Colonic mucosa (tissue), 4 donors: ENCODE measurements at places on chromosomes 12 and 14.

- no peaks in the 10 kb centered on the region for H3K36me3 ChIP-seq
- H3K27ac ChIP-seq: peak overlapping the region; percentile 57
- peak; percentile 62 for DNase-seq
Observed at GRCh38 chr14:100305324-100306100, 732 bp downstream of the SLC25A29 start.

GRCh38 chr14:68147303-68147702 lies 327.7 kb downstream of the RAD51B start:
- no peak overlapping the region for H3K4me3 ChIP-seq
- DNase-seq: no peak
- H3K27ac ChIP-seq: no peak overlapping the region
- peaks cover 14% of the 10 kb centered on the region for H3K4me1 ChIP-seq
- H3K36me3 ChIP-seq: no peaks in the 10 kb centered on the region

DNA sequence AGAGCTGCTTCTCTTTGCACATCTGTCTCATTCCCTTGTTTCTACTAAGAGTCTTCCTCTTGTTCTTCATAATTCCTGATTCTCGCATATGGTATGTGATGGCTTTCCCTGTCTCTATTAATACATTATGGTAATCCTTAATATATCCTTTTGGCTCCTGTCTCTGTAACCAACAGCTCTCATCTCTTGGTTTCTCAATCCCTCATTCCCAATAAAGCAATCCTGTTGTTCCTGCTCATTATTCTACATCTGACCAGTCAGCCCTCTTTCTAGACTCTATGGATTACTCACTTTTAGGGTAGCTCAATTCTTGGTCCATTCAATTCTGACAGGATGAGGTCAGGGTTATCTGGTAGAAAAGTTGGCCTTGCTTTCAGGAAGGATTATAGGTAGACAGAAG lies 349.9 kb downstream of the LRIG3 start:
- H3K27me3 ChIP-seq: no peaks in the 10 kb centered on the region
- H3K27ac ChIP-seq: no peak overlapping the region
- DNase-seq: no peak
- H3K4me3 ChIP-seq: no peak overlapping the region

DNA sequence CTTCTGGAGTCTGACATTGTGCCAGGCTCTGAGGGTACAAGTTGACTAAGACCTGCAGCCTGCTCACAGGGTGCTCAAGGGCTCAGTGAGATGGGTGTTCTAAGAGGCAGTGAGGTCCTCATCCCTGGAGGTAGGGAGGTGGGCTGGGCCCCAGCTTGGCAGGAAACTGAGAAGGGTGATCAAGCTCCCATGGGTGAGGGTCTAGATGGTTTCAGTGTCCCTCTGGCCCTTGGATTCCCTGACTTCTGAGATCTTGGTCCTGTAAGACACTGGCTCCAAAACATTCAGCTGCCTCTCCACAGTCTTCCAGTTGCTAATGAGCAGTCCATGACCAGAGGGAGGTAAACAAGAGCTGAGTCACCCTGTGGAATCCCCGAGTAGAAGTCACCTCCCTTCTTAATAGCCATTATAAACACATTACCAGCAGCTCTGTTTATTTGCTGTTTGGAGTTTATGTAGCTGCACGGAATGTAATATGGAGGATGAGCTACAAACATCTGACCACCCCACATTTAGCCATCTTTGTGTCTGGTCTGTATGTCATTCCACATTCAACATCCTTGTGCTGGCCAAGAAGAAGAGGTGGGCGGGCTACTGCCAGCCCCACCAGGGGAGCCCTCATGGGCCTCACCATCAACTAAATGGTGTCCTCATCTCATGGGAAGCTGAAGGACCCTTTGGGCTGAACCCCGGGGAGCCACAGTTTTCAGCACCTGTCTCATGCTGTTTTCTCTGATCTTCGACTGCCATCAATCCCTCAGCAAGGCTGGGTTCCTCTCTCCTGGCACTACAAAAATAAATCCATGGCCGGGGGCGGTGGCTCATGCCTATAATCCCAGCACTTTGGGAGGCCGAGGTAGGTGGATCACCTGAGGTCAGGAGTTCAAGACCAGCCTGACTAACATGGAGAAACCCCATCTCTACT lies 37.2 kb upstream of the BDKRB2 start:
- DNase-seq: peak; percentile 41
- H3K27ac ChIP-seq: peak overlapping the region; percentile 71
- H3K4me1 ChIP-seq: peaks cover 6% of the 10 kb centered on the region
- H3K27me3 ChIP-seq: no peaks in the 10 kb centered on the region
- no peak overlapping the region for H3K4me3 ChIP-seq
- H3K36me3 ChIP-seq: no peaks in the 10 kb centered on the region

GRCh38 chr12:76920172-76921099 lies 41.6 kb upstream of the CSRP2 start:
- no peak overlapping the region for H3K27ac ChIP-seq
- H3K4me1 ChIP-seq: no peaks in the 10 kb centered on the region
- H3K36me3 ChIP-seq: no peaks in the 10 kb centered on the region
- no peaks in the 10 kb centered on the region for H3K27me3 ChIP-seq
- no peak for DNase-seq
- H3K4me3 ChIP-seq: no peak overlapping the region

- DNase-seq: no peak
- H3K4me1 ChIP-seq: no peaks in the 10 kb centered on the region
- no peak overlapping the region for H3K27ac ChIP-seq
- no peak overlapping the region for H3K4me3 ChIP-seq
- no peaks in the 10 kb centered on the region for H3K36me3 ChIP-seq
Observed at GRCh38 chr12:117699118-117699517, 269.7 kb downstream of the KSR2 start.

DNA sequence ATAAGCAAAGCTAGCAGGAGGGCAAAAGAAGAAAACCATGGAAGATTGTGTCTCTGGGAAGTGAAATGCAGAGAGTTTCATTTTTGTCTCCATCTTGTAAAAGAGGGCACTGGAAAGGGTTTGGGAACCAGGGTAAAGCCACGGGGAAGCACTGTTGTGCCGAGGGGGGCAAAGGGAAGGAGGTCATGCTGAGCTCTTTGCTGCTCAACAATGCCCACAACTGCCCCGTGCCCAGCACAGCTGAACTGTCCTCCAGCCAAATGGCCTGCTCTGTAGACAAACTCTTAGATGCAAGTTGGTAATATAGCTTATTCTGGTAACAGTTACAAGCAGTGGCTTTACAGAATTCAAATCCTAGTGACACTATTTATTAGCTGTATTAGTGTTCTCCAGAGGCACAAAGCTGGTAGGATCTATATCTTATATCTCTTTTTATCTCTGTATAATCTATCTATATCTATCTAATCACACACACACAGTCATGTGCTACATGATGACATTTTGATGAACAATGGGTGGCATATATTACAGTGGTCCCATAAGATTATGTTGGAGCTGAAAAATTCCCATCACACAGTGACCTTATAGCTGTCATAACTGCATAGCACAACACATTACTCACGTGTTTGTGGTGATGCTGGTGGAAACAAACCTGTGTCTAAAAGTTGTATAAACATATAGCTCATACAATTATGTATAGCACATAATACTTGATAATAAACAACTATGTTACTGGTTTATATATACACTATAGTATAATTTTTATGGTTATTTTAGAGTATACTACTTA lies 203.4 kb upstream of the DDHD1 start:
- H3K27ac ChIP-seq: no peak overlapping the region
- H3K27me3 ChIP-seq: no peaks in the 10 kb centered on the region
- H3K36me3 ChIP-seq: no peaks in the 10 kb centered on the region

GRCh38 chr12:124174451-124175348 lies 120.2 kb upstream of the RFLNA start:
- no peaks in the 10 kb centered on the region for H3K36me3 ChIP-seq
- no peak overlapping the region for H3K27ac ChIP-seq
- no peaks in the 10 kb centered on the region for H3K4me1 ChIP-seq
- no peak for DNase-seq

DNA sequence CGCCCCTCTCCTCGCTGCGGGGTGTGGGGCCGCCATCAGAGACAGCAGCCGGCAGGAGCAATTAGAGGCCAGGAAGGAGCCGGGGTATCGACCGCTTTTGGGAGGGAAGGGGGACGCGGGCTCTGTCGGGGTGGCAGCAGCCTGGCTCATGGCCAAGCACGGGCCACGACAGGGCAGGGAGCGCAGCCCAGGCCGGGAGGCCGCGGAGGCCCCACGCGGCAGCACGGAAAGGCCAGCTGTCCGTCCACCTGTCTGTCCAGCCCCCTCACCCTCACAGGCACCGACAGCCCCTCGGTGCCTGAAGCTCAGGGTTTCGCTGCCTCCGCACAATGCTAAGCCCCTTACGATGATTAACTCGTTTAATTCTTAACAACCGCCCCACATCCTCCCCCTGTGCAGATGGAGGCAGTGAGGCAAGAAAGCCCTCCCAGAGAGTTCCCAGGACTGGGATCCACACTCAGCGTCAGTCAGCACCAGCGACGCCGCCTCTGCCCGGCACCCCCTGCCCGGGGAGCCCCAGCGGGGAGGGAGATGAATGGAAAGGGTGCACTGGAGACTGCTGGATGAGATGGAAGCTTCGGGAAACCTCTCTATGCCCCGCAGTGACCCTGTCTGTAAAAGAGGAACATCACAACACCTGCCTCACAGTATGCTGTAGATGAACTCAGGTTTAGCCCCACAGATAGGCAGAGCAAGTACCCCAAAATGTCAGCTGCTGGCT lies 23.7 kb downstream of the NCOR2 start:
- no peak for DNase-seq
- peaks cover 22% of the 10 kb centered on the region for H3K4me1 ChIP-seq
- H3K4me3 ChIP-seq: no peak overlapping the region
- H3K27me3 ChIP-seq: no peaks in the 10 kb centered on the region
- no peak overlapping the region for H3K27ac ChIP-seq
- no peaks in the 10 kb centered on the region for H3K36me3 ChIP-seq

GRCh38 chr14:36423430-36423829 lies 96.6 kb downstream of the NKX2-1 start:
- no peaks in the 10 kb centered on the region for H3K36me3 ChIP-seq
- no peaks in the 10 kb centered on the region for H3K4me1 ChIP-seq

GRCh38 chr12:96421014-96421413 lies 20.8 kb upstream of the CDK17 start:
- no peak overlapping the region for H3K27ac ChIP-seq
- no peak for DNase-seq
- H3K27me3 ChIP-seq: no peaks in the 10 kb centered on the region
- H3K4me3 ChIP-seq: no peak overlapping the region

- no peaks in the 10 kb centered on the region for H3K4me1 ChIP-seq
- no peak overlapping the region for H3K27ac ChIP-seq
- H3K27me3 ChIP-seq: no peaks in the 10 kb centered on the region
Observed at GRCh38 chr14:103762541-103762940, 46.9 kb downstream of the ZFYVE21 start.

DNA sequence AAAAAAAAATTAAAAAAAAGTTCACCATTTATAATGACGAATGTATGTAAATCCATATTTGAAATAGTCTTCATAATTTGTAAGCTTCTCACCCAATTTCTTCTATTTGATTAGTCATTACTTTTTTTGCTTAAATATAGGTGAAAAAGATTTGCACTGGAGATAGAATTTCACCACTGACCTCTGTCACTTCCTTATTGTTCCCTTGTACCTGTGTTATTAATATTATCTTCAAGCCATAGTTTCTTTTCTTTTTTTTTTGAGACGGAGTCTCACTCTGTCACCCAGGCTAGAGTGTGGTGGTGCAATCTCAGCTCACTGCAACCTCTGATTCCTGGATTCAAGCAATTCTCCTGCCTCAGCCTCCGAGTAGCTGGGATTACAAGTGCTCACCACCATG lies 15.8 kb downstream of the TEP1 start:
- no peaks in the 10 kb centered on the region for H3K27me3 ChIP-seq
- H3K4me3 ChIP-seq: no peak overlapping the region
- no peak overlapping the region for H3K27ac ChIP-seq
- no peak for DNase-seq
- H3K36me3 ChIP-seq: peaks cover 36% of the 10 kb centered on the region

DNA sequence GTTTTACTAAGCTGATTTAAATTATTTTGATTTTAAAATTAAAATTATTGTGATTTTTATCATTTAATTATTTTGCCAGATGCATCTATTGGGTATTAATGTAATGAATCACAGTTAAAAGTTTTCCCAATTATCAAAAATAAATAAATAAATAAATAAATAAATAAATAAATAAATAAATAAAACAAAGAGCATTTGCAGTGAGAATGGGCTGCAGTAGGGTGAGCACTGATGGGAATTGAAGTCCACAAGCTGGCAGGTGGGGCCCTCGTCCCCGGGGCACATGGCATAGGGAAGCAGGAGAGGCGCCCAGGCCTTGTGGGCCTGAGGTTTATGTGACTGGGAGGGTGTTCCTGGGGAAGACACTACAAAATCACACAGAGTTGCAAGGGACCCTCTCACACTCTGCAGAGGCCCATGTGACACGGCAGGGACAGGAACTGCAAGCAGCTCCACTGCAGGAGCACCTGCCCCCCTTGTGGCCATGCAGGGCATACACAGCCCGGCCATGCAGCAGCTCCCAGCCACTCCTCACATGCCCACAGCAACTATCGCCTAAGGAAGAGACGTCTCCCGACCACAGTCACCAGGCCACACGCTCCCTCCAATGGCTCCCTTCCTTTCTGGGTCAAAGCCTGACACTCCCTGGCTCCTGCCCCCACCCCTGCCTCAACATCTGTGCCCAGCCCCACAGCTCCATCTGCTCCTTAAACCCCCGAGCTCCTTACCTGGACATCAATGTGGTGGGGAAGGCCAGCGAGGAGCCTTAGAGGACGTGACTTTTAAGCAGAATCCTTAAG lies 256.3 kb upstream of the SFSWAP start:
- H3K27me3 ChIP-seq: no peaks in the 10 kb centered on the region
- no peaks in the 10 kb centered on the region for H3K36me3 ChIP-seq
- DNase-seq: no peak
- H3K4me3 ChIP-seq: no peak overlapping the region
- H3K27ac ChIP-seq: no peak overlapping the region

DNA sequence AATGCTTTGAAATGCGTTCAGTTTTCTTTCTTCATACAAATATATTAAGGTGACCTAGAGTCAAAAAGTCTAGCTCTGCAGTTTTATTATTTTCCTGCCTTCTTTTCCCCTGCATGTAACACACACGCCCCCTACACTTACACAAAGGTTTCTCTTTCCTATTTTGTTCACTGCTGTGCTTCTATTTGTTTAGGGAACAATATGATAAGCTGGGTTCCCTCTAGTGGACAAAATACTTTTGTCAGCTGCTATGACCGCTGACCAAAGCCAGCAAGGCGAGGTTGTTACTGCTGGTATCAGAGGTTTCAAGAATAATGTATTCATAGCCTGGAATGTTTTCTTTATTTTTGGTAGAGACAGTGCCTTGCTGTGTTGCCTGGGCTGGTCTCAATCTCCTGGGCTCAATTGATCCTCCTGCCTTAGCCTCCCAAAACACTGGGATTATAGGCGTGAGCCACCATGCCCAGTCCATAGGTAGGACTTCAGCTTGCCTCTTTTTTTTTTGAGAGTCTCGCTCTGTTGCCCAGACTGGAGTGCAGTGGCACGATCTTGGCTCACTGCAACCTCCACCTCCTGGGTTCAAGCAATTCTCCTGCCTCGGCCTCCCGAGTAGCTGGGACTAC lies 33.4 kb downstream of the FNTB start:
- no peaks in the 10 kb centered on the region for H3K4me1 ChIP-seq
- H3K27ac ChIP-seq: no peak overlapping the region
- peak; percentile 35 for DNase-seq
- H3K36me3 ChIP-seq: no peaks in the 10 kb centered on the region
- H3K27me3 ChIP-seq: no peaks in the 10 kb centered on the region
